ENCODE measurements at places on chromosomes 1 and 21.

DNA sequence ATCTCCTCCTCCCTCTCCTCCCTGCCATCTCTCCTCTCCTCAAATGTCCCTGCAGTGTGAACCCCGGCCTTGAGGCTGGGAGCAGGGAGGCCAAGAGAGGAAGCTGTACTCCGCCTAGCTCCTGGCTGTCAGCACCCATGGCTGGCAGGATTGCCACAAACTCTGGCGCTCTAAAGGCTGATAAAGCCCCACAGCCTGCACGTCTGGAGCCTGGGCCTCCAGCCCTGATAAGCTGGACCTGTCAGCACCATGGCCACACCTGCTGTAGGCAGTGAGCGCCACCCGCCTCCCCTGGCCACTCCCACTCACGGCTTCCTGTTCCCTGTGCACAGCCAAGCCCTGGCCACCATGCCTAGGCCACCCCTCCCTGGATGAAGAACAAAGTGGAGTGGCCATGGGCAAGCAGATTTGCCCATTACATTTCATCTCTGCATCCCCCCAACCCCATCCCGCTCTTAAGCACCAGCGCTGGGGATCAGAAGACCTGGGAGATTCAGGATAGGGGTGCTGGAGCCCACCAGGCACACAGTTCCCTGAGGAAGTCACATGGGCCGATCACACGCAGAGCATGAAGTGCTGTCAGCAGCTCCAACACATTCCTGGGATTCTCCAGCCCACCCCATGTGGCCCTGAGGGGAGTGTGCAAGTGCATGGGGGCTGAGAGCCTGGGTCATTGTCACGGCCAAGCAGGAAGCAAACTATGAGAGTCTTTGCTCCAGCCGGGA is 24.2 kb upstream of the NPPB start:
- DNase-seq: no peak

DNA sequence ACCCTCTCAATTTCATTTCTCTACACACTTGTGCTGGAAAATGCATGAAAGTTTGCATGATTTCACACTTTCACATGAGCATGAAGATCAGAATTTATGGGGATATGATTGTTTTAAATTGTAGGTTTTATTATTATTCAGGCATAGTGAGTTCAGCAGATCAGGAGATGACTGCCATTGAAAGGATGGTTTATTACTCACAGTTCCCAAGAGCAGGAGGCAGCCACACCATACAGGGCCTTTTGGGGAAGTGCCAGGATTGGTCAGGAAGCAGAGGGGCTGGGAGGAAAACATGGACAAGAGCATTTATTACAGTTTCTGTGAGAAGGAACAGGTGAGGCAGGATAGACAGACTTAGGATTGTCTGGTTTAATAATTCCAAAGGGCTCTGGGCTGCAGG is 114.6 kb upstream of the KCNJ15 start:
- no peak for DNase-seq

DNA sequence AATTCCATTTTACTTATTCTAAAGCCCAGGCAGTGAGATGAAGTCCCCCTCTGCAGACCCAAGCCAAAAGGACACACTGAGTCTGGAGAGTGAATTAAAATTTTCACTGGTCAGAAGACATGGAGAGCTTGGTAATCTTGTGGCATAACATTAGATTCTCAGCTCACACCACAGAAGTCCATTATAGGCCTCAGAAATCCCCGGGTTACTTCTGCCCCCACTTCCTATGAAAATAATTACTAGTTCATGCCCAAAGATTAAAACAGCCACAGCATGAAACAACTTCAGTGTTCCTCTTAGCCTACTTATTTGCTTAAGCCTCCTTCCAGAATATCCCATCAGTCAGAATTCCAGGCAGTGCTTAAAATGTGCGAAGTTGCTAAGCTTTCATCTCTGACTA is 123.3 kb downstream of the ZC3H11B start:
- DNase-seq: no peak

GRCh38 chr21:37507716-37508115 is 141.1 kb downstream of the DYRK1A start:
- no peak for DNase-seq

GRCh38 chr1:2823921-2824610 is 22.6 kb upstream of the TTC34 start:
- DNase-seq: no peak

- DNase-seq: no peak
These were observed 14.7 kb downstream of the INTS3 start for GRCh38 chr1:153742411-153743142.

DNA sequence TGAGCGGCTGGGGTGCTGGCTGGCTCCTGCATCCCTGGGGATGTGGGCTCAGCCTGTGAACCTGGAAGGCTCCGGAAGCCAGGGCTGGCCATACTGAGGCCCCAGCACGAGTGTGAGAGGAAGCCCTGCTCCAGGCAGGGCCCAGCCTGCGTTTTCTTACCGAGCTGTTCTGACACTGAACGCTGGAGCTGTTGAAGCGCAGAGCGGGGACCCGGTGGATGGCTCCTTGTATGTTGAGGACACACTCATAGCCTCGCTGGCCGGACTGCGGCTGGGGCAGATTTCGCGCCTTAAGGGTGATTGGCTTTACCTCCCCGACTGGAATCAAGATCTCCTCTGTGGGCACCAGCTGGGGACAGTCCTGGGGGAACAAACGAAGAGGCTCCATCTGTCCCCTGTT is 160.0 kb downstream of the PLXNA2 start:
- no peak for DNase-seq

Measured in stimulated activated CD8-positive, alpha-beta memory T cell treated with anti-CD3 and anti-CD28 coated beads, Interleukin-7, amount 100 ng/mL, for 1 hour (primary cell).